Omental fat pad (tissue), 4 donors: ENCODE measurements at places on chromosomes 5 and 9.

DNA sequence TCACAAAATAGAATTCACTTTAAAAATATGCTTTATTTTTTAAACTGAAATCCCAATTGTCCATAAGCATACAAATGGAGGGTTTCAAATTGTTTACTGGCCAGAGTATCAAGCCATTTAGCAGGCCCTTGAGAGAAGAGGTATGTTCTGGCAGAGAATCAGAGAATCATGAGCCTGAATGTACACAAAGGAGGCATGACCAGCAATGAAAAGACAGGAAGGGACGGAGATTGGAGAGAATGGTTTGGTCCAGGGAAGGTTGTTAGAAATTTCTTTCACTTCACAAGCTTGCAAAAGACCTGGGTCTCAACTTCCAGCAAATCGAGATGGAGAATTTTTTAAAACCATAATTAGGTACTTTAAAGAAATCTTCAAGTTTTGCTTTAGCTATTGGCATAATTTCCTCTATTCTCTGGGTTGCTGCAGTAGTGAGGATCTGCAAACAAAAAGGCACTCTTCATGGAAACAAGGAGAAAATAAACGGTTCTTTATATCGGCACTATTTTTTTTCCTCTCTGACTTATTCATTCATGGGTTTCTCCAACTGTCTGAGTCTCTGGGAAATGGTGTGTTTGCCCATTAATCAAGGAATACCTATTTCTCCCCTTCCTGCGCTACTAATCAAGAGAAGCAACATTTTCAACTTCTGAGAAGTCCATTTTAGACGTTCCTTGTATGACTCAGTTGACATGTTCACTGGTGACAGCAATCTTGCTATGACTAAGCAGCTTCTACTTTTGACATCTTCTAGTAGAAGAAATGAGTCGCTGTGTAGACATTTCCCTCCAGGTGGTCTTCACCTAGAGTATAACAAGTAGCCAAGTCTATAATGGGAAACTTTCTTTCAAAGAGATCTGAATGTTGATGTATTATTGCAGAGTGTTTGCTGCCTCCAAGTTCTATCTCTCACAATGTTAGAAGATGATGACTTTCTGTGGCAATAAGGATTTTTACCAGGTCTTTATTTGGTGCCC lies 23.1 kb upstream of the ERCC6L2 start:
- DNase-seq = no peak

GRCh38 chr5:26563979-26564378 lies 474.4 kb downstream of the CDH9 start:
- DNase-seq = no peak

DNA sequence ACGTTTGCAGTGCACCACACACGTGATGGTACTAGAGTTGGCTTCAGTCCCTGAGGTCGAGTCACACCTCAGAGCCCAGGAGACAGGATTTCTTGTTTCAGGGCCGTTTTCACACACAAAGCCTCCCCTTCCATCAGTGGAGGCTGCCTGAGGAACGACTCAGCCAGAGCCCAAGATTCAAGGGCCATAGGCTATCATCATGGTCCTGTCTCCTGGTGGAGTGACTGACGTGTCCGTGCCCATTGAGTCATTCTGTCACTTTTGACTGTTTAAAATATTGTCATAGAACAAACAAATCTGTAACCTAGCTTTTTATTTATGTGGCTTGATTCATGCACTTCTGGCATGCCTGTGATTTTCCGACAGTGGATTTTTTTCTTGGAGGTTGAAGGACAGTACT lies 28.3 kb downstream of the CAMK2A start:
- no peak for DNase-seq

DNA sequence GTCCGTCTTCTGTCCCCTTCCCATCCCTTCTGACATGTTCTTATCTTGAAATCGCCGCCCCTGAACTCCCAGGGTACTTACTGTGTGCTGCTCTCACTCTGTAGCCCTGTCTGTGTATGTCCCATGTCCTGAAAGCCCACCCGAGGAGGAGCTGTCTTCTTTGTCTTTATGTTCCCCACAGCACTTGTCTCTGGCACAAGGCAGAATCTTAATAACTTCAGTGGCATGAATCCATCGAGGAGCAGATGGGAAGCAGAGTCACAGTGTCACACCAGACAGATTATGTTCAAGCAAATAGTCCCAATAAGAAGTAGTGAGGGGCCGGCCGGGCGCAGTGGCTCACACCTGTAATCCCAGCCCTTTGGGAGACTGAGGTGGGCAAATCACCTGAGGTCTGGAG lies 29.7 kb upstream of the LTC4S start:
- DNase-seq = no peak

GRCh38 chr5:61704289-61704688 lies 372.2 kb downstream of the ZSWIM6 start:
- DNase-seq = no peak

GRCh38 chr9:116555556-116556155 lies 131.4 kb upstream of the TRIM32 start:
- DNase-seq = no peak

- DNase-seq = no peak
Observed at GRCh38 chr5:174843263-174844250, 119.2 kb downstream of the MSX2 start.

- DNase-seq = no peak
Observed at GRCh38 chr9:16612627-16613026, 257.8 kb downstream of the BNC2 start.

- no peak for DNase-seq
Observed at GRCh38 chr5:124662181-124662781, 84.2 kb downstream of the ZNF608 start.

- no peak for DNase-seq
Observed at GRCh38 chr5:149387982-149388381, 8.9 kb upstream of the IL17B start.

DNA sequence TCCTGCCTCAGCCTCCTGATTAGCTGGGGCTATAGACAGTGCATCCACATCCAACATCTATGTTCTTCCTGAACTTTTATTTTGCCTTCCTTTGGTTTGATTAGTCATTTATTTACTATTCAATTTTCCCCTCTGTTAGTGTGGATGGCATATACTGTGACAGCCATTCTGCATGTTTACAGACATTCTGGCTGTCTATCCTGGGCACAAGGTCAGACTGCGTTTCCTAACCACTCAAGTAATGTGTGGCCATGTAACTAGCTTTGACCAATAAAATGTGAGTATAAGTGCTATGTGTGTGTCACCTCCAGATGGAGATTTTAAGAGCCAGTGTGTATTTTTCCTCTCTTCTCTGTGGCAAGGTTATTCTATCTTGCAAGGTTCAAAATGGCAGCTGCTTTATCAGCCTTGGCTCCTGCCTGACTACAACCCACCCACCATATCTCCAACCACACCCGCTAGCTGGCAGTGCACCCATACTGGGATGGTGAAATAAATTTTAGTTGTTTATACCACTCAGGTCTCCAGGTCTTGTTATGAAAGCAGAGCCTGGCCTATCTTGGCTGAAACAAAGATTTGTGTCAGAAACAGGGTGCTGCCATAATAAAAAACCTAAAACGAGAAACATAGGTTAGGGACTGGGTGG lies 32.2 kb downstream of the PDE6A start:
- DNase-seq = no peak

GRCh38 chr5:102290004-102290403 lies 6.1 kb downstream of the SLCO4C1 start:
- DNase-seq = no peak

DNA sequence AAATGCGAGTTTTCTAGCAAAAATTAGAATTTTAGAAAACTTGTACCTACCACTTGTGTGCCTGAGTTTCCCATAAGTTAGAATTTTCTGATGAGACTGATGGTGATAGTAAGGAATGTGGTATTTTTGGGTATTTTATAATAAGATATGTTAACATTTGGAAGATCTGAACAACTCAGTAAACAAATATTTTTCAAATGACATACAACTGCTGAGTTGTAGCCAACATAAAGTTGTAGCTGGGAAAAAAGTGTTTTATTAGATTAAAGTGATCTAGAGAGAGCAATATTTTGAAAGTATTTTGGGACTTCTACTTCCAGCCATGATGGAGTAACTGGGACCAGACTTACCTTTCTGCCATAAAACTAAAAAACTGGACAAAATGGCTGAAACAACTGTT lies 37.9 kb downstream of the GEMIN5 start:
- no peak for DNase-seq

- DNase-seq = no peak
Observed at GRCh38 chr5:149126906-149127305, 14.4 kb upstream of the ABLIM3 start.

DNA sequence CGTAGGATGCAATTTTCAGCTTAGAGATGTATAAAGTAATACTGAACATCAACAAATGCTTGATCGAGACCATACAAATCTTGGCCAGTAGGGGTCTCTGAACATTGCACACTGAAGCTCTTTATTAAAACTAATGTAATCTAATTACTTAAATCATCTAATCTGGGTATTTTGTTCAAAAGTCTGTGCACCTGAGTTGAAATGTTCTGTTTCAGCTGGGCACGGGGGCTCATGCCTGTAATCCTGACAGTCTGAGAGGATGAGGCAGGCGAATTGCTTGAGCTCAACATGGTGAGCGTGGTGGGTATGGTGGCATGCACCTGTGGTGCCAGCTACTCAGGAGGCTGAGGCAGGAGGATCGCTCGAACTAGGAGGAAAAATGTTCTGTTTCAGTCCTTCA lies 41.0 kb downstream of the ESM1 start:
- DNase-seq = no peak

GRCh38 chr5:9558319-9558965 lies 12.6 kb upstream of the SEMA5A start:
- no peak for DNase-seq

DNA sequence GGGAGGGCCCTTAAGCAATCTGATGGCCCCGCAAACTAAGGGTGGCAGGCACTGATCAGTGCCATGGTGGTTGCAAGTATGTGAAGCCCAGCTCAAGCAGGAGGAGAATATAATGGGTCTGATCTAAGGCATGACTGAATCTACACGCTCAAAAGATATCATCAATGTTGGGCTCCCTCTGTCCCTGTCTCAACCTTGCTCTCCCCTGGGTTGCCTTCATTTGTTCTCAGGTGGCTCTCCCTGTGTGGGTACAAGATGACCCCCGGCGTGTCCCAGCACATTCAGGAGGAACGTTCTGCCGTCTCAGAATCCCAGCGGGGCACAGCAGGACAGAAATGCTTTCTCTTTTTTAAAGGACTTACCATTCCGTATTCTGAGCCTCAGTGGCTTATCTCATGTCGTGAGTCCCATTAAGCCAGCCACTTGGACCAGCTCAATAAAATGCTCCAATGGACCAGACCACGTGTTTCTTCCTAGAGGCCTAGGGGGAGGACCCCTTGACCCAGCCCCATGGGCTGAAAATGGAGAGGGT lies 12.0 kb upstream of the RNF130 start:
- DNase-seq = no peak

DNA sequence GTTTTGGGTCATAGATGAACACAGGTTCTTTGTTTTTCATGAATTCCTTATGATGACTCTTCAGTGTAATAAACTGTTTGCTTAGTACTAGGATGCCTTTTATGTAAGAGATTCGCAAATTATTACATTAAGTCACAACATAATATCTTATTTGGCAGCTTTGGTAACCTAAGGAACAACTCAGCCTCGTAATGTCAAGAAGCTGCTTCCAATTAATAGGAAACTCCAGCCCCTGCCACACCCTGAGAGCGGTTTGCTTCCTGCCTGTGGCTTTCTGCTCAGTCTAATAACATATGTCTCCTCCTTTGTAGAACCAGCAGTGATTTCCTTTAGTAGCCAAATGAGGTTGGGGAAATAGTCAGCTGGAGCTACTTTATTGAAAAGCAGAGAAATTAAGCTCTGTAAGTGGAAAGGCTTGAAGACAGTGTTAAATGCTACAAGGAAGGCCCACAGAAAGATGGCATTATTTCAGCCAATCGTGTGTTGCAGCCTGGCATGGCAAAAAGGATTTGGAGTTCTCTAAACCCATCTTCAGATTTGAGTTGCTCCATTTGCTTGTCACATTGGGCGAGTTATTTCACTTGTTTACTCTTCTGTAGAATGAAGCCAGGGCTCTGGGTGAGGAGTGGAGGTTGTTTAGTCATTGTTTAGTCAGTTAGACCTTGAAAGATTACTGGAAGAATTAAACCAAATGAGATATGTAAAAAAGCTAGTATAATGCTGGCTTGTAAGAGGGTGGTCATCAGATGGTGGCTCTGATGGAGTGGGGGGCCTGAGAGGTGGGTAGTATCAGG lies 54.1 kb downstream of the MTAP start:
- DNase-seq = no peak

DNA sequence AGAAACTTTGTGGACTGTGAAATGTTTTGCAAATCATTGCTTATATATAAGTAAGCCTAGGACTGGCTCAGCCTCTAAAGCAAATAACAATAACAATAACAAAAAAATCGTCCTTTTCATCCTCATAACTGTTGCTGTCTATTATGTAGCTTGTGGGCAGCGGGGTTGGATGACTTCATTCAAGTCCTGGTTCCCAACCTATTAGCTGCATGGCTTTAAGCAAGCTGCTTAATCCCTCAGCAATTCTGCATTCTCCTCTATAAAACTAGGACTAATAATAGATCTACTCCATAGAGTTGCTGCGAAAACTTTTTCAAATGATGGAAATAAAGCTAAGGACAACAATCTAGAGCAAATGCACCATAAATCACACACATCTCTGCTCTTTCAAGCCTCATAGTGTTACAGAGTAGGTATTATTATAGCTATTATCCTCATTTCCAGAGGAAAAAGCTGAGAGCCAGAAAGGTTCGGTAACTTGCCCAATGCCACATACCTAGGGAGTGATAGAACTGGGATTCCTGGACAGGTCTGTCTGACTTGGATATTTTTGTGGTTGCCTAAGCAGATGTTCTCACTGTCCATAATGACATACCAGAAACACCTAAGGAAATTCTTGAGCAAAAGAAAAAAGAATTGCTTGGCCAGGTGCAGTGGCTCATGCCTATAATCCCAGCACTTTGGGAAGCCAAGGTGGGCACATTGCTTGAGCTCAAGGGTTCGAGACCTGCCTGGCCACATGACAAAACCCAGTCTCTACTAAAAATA lies 98.8 kb upstream of the ADRA1B start:
- no peak for DNase-seq

- no peak for DNase-seq
Observed at GRCh38 chr5:77146896-77147295, 59.8 kb upstream of the ZBED3 start.

DNA sequence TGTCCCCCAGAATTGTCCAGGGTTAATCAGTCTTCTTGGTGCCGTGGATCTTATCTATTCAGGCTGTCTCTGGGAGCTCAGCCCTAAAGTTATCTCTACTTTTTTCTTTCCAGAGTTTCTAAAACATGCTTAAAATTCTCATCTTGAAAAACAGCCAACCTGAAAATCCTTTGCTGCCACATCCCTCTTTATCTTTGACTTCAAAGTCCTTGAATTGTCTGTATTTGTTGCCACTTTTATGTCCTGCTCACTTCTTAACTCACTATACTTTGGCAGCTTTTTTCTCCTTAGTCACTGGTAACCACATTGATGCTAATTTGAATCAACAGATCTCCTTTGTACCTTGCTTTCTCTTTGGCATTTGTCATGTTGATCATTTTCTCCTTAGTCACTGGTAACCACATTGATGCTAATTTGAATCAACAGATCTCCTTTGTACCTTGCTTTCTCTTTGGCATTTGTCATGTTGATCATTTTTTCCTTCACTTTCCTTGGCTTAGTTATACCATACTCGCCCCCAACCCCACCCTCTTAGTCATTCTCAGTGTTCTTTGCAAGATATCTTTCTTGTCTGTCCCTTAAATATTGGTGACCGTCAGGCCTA lies 8.5 kb downstream of the DMXL1 start:
- DNase-seq = no peak

- DNase-seq = no peak
Observed at GRCh38 chr9:79222483-79222882, 349.3 kb upstream of the TLE4 start.

GRCh38 chr5:135670588-135670987 lies 91.8 kb upstream of the CXCL14 start:
- no peak for DNase-seq
